Thoracic aorta (tissue), 2 donors: ENCODE measurements at places on chromosomes 3 and 15.

- no peak for DNase-seq
- no peak overlapping the region for H3K4me3 ChIP-seq
Measured at GRCh38 chr15:57218826-57219576, 157.3 kb upstream of the CGNL1 start.

- no peak overlapping the region for H3K4me3 ChIP-seq
- DNase-seq, result no peak
- H3K4me1 ChIP-seq, result no peaks in the 10 kb centered on the region
- H3K36me3 ChIP-seq, result no peaks in the 10 kb centered on the region
- no peaks in the 10 kb centered on the region for H3K27me3 ChIP-seq
Measured at GRCh38 chr3:102225407-102226132, 209.2 kb upstream of the ZPLD1 start.

- H3K27me3 ChIP-seq, result no peaks in the 10 kb centered on the region
- DNase-seq, result no peak
- no peak overlapping the region for H3K27ac ChIP-seq
- H3K4me1 ChIP-seq, result no peaks in the 10 kb centered on the region
Measured at GRCh38 chr3:181358060-181358459, 353.7 kb upstream of the SOX2 start.

- H3K4me3 ChIP-seq, result no peak overlapping the region
- DNase-seq, result no peak
- H3K36me3 ChIP-seq, result peaks cover 2% of the 10 kb centered on the region
- H3K27me3 ChIP-seq, result no peaks in the 10 kb centered on the region
- H3K27ac ChIP-seq, result no peak overlapping the region
- H3K4me1 ChIP-seq, result no peaks in the 10 kb centered on the region
Measured at GRCh38 chr3:38383156-38383875, 36.7 kb downstream of the XYLB start.

- peaks cover 3% of the 10 kb centered on the region for H3K4me1 ChIP-seq
- H3K36me3 ChIP-seq, result no peaks in the 10 kb centered on the region
- DNase-seq, result no peak
- no peak overlapping the region for H3K4me3 ChIP-seq
- H3K27ac ChIP-seq, result no peak overlapping the region
Measured at GRCh38 chr3:177476921-177477435, 279.7 kb upstream of the TBL1XR1 start.

- peaks cover 4% of the 10 kb centered on the region for H3K4me1 ChIP-seq
- no peaks in the 10 kb centered on the region for H3K27me3 ChIP-seq
- DNase-seq, result no peak
- H3K27ac ChIP-seq, result no peak overlapping the region
Measured at GRCh38 chr3:185021256-185021655, 131.6 kb downstream of the C3orf70 start.

- no peak overlapping the region for H3K27ac ChIP-seq
- no peak overlapping the region for H3K4me3 ChIP-seq
- H3K36me3 ChIP-seq, result no peaks in the 10 kb centered on the region
Measured at GRCh38 chr3:78238811-78239210, 1198.9 kb downstream of the ROBO2 start.

GRCh38 chr3:31828007-31828406 lies 153.1 kb downstream of the OSBPL10 start:
- no peaks in the 10 kb centered on the region for H3K4me1 ChIP-seq
- H3K27ac ChIP-seq, result no peak overlapping the region
- no peak for DNase-seq

DNA sequence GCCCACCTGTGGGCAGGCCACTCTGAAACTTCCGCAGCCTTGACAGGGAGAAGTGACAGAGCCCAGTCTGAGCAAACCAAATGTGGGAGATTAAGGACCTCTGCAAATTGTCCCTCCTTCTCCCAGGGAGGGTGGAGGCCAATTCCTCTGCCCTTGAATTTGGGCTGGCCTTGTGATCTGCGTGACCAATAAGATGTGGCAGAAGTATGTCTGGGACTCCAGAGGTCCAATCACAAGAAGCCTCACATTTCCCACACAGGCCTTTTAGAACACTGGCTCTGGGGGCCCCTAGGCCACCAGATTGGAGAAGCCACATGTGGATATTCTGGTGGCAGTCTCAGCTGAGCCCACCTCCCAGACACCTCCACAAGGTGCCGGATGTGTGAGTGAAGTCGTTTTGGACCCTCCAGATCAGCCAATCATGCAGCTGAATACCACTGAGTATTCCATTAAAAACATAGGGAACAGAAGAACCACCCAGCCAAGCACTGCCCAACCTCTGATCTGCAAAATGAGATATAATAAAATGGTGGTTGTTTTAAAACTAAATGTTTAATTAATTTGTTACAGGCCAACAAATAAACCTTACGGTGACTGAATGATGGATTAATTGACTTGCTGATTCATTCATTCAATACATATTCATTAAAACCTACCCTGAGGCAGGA lies 150.3 kb downstream of the NUP210 start:
- H3K36me3 ChIP-seq, result no peaks in the 10 kb centered on the region
- H3K27ac ChIP-seq, result no peak overlapping the region
- H3K27me3 ChIP-seq, result no peaks in the 10 kb centered on the region
- H3K4me3 ChIP-seq, result no peak overlapping the region
- H3K4me1 ChIP-seq, result no peaks in the 10 kb centered on the region
- DNase-seq, result no peak

DNA sequence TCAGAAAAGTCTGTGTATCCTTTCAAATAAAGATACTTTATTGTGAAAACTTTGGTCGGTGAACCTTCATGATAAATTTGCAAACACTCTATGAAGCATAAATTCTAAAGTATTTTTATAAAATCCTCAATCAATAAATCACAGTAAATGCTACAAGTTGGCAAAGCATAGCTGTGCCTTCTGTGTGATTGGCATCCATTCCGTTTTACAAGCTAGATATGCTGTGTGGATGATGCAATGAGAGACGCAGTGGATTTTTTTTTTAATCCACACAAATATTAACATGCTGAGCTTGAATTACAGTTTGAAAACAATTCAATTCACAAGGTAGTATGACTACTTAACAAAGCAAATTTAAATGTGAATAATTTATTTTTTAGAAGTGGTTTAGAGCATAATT lies 937.2 kb downstream of the ZPLD1 start:
- no peaks in the 10 kb centered on the region for H3K36me3 ChIP-seq
- no peak overlapping the region for H3K4me3 ChIP-seq
- DNase-seq, result no peak
- no peaks in the 10 kb centered on the region for H3K4me1 ChIP-seq
- H3K27me3 ChIP-seq, result no peaks in the 10 kb centered on the region

DNA sequence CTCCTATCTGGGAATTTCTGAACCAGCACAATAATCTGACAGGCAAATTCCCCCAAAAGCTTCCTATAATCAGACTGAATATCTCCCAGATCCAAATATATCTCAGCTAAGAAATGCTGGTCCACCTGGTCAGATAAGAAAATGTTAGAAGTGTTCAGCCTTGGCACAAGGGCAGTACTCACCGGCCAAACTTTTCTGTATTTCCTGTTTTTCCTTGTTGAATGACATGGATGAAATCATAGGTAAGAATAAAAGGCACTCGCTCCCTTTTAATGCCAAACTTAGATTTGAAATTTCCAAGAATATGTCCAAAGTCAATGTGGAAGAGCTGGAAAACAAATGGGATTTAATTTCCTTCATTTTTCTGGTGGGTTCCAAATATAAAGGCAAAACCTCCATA lies 48.9 kb downstream of the FAIM start:
- no peaks in the 10 kb centered on the region for H3K27me3 ChIP-seq
- no peak for DNase-seq
- H3K4me1 ChIP-seq, result no peaks in the 10 kb centered on the region
- no peak overlapping the region for H3K4me3 ChIP-seq

GRCh38 chr3:189748046-189748445 lies 116.9 kb downstream of the TP63 start:
- H3K4me1 ChIP-seq, result no peaks in the 10 kb centered on the region
- H3K27ac ChIP-seq, result no peak overlapping the region
- H3K36me3 ChIP-seq, result no peaks in the 10 kb centered on the region
- H3K27me3 ChIP-seq, result no peaks in the 10 kb centered on the region

DNA sequence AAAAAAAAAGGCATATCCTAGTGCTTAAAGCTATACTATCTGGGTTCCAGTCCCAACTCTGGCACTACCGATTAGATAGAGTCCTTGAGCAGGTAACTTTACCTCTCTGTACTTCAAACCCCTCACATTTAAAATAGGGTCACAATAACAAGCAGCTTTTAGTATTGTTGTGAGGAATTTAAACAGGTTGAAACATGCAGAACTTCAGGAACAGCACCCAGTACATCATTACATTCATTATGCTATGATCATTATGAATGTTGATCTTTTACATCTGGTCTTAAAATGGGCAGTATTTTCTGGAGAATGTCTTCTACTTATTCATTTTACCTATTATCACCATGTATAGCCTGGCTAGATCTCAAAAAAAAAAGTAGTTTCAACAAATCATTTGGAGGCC lies 176.1 kb upstream of the CCDC54 start:
- no peak for DNase-seq
- no peak overlapping the region for H3K4me3 ChIP-seq
- H3K27me3 ChIP-seq, result no peaks in the 10 kb centered on the region

GRCh38 chr3:13607821-13608597 lies 59.1 kb downstream of the FBLN2 start:
- H3K36me3 ChIP-seq, result no peaks in the 10 kb centered on the region
- H3K27me3 ChIP-seq, result no peaks in the 10 kb centered on the region
- H3K27ac ChIP-seq, result no peak overlapping the region
- DNase-seq, result no peak

DNA sequence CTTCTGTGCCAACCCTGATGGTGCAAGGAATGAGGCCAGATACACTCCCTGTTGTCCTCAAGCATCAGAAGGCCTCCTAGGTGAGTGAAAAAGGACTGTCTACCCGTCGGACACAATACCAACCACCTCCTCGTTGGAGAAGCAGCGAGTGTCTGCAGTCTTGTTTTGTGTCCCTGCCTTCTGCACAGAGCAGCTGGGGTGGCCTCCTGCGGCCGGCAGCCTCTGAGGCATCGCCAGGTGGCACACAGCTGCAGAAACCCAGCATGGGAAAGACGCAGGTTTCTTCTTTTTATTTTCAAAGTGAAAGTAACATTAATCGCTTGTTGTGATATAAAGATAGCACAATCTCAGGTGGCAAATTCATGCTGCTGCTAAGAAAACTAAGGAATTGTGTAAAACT lies 509.9 kb downstream of the OCA2 start:
- no peak for DNase-seq
- no peaks in the 10 kb centered on the region for H3K4me1 ChIP-seq
- H3K27me3 ChIP-seq, result no peaks in the 10 kb centered on the region
- no peak overlapping the region for H3K4me3 ChIP-seq
- no peaks in the 10 kb centered on the region for H3K36me3 ChIP-seq

- H3K27ac ChIP-seq, result no peak overlapping the region
- H3K4me1 ChIP-seq, result no peaks in the 10 kb centered on the region
- no peak overlapping the region for H3K4me3 ChIP-seq
- no peak for DNase-seq
Measured at GRCh38 chr15:73397461-73397860, 28.7 kb upstream of the HCN4 start.

- H3K27ac ChIP-seq, result peak overlapping the region; percentile 9
- H3K36me3 ChIP-seq, result no peaks in the 10 kb centered on the region
Measured at GRCh38 chr3:16085410-16085809, 89.1 kb upstream of the GALNT15 start.

DNA sequence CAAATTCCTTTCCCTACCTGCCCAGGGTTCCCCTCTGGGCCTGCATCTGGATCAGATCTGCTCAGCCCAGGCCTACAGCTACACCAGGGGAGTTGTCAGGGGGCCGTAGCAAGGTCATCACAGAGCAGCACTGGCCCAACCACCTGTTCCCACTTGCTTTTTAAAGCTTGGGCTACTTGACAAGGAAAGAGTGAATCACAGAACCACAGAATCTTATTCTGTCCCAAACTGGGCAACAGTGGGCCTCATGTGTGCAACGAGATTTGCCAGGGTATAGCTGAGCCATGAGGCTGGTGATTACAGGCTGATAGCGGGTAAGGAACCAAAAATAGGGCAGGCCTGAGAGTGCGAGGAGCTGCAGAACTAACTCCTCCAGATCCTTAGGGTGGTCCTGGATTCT lies 66.7 kb downstream of the MYLK start:
- no peak for DNase-seq
- H3K4me1 ChIP-seq, result peaks cover 66% of the 10 kb centered on the region
- H3K27me3 ChIP-seq, result no peaks in the 10 kb centered on the region
- H3K4me3 ChIP-seq, result no peak overlapping the region

DNA sequence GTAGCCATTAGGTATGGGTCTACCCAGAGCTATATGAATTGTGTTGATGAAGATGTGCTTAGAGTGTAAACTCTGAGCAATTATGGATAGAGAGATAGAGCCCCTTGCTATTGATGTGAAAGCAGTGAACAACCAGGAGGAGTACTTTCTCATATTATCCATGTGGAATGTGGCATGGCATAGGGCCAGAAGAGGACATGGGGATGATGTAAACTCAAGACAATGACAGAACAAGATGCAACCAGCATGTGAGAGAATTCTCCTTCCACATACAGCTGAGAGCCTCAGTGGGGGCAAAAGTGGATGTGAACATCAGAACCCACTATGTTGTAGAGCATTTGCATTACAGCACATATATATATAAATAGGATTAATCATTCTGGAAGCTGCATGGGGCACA lies 36.4 kb upstream of the BNC1 start:
- H3K4me3 ChIP-seq, result no peak overlapping the region
- no peaks in the 10 kb centered on the region for H3K36me3 ChIP-seq
- H3K4me1 ChIP-seq, result no peaks in the 10 kb centered on the region
- DNase-seq, result no peak
- no peaks in the 10 kb centered on the region for H3K27me3 ChIP-seq
- H3K27ac ChIP-seq, result no peak overlapping the region

DNA sequence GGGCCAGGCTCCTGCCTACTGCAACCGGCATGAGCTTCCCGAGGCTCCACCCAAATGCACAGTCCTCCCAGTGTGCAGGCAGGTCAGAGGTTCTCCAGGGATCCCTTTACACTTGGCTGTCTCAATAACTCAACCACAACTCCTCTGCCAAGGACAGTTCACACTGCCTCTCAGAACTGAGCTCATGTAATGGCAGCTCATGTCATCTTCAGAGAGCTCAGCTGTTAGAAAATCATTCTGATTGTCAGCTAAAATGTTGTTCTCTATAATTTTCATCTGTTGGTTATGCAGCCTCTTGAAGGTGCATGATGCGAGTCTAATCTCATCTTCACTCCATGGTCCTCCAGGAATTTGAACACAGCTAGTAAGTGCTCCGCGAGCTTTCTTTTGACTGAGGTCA lies 76.7 kb downstream of the SST start:
- no peaks in the 10 kb centered on the region for H3K36me3 ChIP-seq
- peaks cover 31% of the 10 kb centered on the region for H3K4me1 ChIP-seq
- no peak for DNase-seq
- H3K27ac ChIP-seq, result no peak overlapping the region

DNA sequence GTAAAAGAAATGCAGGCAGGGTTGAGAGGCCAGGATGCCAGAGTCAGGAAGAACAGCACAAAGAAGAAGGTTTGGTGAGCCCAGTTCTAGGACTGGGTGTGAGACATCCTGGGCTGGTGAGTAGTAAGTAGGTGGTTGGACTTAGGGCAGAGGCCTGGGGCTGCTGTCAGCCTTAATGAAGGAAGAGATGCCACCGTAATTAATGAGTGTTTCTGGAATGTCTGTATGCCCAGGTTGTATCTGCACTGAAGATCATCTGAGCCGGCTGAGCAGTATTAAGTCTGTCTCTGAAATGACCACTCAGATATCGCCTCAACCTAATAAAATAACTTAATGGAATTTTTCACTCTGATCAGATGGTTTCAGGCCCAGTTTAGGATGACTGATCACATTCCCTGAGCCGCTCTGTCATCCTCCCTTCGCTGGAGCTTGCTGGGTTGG lies 532.9 kb upstream of the IL12A start:
- no peaks in the 10 kb centered on the region for H3K36me3 ChIP-seq
- no peaks in the 10 kb centered on the region for H3K4me1 ChIP-seq
- no peaks in the 10 kb centered on the region for H3K27me3 ChIP-seq
- H3K4me3 ChIP-seq, result no peak overlapping the region
- no peak overlapping the region for H3K27ac ChIP-seq
- no peak for DNase-seq
